HTR-8/SVneo (cell line): ENCODE measurements at places on chromosomes 3 and 15.

DNA sequence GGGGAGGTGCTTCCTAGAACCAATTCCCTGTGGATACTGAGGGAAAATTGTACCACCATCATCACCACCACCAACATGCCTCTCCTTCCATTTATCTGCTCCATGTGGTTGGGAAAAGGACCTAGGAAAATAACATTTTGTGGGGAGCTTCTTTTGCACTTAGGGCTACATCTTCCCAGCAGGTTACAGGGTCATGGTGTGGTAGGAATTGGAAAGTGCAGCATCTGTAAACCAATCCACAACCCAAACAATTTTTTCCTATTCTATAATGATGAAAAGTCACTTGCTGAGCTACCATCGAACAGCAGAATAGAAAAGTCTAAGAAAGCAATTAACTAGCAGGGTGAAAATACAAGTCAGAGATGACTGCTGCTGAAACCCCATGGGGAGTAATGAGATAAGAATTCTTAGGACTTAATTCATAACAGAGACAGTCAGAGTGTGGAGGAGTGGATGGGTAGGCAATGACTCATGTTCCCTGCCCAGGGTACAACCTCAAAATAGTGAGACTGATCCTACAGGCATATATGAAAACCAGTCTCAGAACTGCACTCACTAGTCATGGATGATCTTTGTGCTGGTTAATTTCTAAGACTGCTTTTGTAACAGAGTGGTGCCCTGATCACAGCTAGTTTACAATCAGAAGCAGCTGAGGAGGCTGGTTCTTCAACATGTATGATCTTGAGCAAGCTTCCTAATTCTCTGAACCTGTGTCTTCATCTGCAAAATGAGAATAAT is 38.1 kb upstream of the LEKR1 start:
- peak; percentile 75 for DNase-seq

DNA sequence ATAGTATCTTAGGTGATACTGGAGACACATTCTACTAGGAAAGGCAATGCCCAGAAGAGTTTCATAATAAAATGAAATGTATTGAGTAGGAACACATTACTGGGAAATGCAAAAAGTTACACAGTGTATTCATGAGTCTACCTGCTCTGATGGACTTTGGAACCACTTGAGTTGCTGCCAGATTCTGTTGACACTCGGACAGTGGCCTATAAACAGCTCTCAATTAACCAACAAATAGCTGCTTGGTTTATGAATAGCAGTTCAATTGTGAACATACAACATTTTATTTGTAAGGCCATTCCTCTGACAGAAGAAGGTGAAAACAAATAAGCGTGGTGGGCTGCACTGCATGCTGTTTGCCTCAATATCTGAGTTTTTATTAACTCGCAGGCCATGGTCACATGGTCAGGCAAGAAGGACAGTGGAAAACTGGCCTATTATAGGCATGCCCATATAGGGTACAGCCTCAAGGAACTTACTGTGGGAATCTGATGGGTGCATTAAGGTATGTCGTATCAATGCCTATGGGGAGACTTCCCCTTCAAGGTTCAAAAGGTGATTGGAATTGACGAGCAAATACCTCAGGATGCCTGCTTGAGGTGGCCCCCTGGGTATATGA is 66.2 kb downstream of the C3orf80 start:
- no peak for DNase-seq

GRCh38 chr15:40836020-40836419 is 7.5 kb upstream of the PPP1R14D start:
- DNase-seq = no peak

GRCh38 chr15:60895986-60896385 is 333.1 kb downstream of the RORA start:
- no peak for DNase-seq

GRCh38 chr3:33299395-33300081 is 22.3 kb downstream of the FBXL2 start:
- DNase-seq = peak; percentile 48

GRCh38 chr3:134008630-134009156 is 21.0 kb downstream of the SLCO2A1 start:
- DNase-seq = peak; percentile 59

DNA sequence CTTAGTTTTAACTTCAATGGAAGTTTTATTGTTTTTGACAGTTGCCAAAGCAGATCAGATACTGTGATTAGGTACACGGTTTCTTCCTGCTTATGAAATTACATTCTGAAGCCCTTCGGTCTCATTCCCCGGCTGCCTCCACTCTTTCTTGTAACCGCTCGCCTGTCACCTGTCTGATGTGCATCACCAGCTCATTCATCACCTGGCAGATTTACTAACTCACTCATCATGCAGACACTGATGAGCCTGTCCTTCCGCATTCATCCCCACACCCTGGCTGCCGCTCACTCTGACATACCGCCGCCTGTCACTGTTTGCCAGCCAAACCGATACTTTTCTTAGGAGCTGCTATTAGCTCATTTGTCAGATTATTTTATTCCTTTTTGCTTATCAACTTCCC is 82.8 kb upstream of the NSMCE3 start:
- DNase-seq = no peak

- peak; percentile 40 for DNase-seq
Observed at GRCh38 chr15:71559098-71559497, 251.3 kb upstream of the NR2E3 start.

GRCh38 chr15:25572191-25572590 is 133.4 kb upstream of the UBE3A start:
- DNase-seq = no peak

DNA sequence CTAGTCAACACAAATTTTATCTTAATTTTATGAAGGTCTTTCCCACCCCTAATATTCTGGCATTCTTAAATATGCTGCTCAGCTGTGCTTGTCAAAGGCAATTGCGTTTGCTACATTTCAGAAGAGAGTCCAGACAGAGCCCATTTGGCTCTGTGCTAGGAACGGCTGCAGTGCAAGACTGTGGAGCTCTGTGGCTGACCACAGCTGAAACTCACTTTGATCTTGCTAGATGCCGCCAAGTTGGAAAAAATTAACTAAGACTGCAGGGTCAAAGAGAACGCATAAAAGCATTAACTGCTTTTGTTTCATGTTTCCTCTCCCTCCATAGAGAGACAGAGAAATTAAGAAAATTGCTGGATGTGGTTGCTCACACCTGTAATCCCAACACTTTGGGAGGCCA is 7.6 kb upstream of the PPP1R2 start:
- DNase-seq = no peak

- DNase-seq = peak; percentile 10
Observed at GRCh38 chr3:172249039-172249438, 199.2 kb downstream of the GHSR start.

- no peak for DNase-seq
Observed at GRCh38 chr3:117126946-117127546, 417.5 kb downstream of the TUSC7 start.

GRCh38 chr3:179961071-179961702 is 75.5 kb downstream of the PEX5L start:
- no peak for DNase-seq

- DNase-seq = no peak
Observed at GRCh38 chr3:106004137-106004681, 135.4 kb upstream of the CBLB start.

DNA sequence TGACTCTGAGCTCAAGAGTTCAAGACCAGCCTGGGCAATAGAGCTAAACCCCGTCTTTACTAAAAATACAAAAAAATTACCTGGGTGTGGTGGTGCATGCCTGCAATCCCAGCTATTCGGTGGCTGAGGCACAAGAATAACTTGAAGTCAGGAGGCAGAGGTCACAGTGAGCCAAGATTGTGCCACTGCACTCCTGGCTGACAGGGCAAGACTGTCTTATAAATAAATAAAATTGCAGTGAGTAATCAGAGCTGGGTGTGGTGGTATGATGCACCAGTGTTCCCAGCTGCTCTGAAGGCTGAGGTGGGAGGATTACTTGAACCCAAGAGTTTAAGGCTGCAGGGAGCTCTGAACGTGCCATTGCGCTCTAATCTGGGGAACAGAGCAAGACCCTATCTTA is 55.9 kb upstream of the GCNT3 start:
- no peak for DNase-seq

GRCh38 chr3:171121801-171122200 is 95.3 kb upstream of the SLC2A2 start:
- DNase-seq = no peak

- no peak for DNase-seq
Observed at GRCh38 chr3:107562969-107563529, 40.3 kb downstream of the BBX start.

- DNase-seq = peak; percentile 59
Observed at GRCh38 chr3:147418808-147419701, 9.9 kb downstream of the ZIC1 start.

DNA sequence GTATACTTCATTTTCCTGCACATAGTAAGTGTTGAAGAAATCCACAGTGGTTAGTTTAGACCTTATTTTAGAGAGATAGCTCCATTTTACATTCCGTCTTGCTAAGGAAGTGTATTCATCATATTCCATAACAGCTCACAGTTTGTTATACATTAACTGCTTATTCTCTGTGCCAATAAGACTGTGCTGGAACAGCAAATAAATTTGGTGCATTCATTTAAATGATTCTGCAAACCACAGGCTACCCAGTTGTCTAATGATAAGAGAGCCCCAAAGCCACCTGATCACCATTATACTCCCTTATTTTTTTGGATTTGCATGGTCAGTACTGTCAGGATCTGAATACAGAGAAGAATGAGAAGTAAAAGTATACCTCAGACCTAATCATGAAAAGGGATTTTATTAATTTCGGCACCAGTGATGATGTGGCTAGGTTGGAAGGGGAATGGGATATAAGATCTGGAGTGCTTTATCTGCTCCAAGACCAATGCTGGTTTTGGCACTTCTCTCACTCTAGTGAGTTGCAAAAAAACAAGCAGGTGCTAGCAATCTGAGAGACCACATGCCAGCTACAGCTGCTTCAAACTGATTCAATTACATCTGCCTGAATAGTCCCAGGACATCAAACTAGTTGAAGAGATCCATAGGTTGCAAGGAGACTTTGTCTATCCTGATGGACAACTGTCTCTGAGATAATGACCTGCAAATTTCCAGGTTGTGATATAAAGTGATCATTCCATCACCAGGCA is 254.8 kb downstream of the ZBTB20 start:
- no peak for DNase-seq

DNA sequence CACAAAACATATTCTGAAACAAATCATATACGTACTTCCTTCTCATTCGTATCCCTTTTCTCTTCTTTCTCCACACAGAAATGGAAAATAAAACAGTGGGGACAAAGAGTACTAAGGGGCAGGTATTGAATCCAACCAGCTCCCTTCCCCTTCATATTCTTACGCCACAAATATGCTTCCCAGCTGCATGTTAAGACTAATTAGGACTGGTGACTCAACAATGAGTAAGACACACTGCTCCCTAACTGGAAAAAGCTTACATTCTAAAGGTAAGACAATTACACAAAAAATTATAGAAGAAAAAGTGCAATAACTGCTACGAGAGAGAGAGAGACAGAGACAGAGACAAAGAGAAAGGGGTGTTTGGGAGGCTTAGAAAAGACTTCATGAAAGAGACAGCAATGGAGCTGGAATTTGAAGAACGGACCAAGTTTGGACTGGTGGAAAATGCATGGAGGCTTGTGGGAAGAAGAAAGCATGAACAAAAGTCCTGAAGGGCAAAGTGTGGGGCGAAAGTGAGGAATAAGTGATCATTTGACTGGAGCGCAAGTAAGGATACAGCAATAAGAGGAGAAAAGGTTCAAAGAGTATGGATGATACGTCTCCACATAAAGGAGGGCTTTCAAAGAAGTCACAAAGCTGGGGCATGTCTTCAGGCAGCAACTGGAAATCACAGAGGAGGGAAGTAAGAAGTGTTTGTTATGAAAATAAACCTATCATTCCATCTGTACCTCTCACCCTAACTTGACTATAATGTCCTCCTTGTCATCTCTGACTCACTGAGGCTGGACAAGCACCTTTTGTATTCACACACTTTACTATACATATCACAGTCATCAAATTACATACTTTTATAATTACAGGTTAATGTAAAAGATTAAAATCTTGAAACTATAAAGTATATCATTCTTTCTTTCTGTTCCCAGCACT is 49.2 kb downstream of the RYK start:
- peak; percentile 8 for DNase-seq

DNA sequence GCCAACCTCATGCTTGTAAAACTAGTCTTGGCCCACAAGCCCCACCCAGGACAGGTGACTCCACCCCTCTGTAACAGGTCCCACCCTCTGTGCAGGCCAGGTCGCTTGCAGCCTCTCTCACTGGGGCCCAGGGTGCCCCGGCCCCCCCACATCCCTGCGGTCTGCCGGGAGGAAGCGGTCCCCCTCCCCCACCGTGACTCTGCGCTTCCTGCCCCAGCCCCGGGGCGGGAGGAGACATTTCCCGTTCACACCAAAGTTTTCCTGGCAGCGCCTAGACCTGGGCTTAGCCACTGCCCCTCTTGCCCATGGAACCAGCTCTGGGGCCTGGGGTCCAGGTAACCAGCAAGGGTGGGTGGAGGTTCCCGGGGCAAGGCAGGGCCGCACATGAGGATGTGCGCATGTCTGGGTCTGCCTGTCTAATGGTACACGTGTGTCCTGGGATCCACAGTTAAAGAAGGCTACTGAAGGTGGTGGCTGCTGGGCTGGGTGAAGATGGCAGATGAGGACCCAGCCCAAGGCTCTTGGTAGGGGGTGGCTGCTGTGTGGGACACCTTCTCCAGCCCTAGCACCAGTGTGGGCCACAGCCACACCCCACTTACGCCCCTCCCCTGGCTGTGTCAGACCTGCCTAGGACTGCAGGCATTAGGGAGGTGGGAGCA is 8.4 kb downstream of the NBEAL2 start:
- DNase-seq = peak; percentile 20

DNA sequence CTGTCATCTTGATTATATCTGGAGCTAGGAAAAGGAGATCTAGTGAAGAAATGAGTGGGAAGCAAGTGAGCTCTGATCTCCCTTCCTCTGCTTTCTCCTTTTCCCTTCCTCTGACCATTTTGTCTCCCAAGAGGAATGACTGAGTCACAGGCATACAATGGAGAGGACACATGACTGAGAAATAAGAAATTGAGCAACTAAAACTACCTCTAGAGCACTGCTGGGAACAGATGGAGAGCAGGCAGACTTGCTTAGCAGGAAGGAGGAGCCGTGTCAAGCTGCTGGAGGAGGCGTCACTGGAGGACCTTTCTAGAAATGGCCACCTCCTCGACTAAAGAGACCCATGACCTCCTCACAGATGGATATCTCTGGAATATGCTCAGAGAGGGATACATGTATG is 66.9 kb upstream of the MYO5C start:
- no peak for DNase-seq

- DNase-seq = no peak
Observed at GRCh38 chr3:151109286-151109800, 23.9 kb downstream of the MED12L start.

DNA sequence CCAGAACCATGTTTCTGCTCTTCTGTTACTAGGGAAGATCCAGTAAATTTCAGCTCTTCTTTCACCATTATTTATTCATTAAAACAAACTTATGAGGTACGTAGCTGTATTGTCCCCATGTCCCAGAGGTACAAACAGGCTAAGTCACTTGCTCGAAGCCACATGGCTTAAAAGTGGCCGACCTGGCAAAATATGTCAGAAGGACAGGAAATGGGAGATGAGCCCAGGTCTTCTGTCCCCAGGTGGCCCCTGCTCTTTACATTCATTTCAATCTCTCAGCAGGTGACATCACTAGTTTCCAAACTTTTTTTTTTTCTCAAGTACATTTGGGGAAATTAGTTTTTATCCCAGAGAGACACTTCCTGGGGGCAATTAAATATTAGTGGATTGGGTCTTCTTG is 34.1 kb upstream of the LPP start:
- DNase-seq = no peak
